Bone marrow (tissue), 2 donors: ENCODE measurements at places on chromosomes 6 and 20.

DNA sequence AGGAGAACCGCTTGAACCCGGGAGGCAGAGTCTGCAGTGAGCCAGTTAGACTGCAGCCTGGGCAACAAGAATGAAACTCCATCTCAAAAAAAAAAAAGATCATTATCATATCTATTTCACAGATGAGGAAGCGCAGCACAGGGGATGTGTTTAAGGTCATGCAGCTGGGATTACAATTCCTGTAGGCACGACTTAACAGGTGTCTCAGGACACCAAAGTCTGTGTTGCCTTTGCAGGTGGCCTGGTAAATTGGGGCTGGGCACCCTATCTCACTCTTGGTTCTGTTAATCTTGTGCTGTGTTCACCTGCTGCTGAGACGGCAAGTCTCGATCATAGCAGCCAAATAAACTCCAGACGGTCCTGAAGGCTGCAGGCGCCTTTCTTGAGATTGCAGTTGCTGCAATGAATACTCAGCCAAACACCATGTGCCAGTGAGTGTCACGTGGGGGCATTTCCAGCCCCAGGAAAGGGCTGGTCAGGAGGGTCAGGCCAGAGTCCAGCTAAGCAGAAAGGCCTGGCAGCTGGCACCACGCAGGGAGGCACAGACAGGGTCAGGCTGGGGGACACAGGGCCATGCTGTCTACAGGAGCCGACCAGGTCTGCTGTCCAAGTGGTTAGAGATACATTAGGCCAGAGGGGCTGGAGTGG lies 55.8 kb downstream of the FGD2 start:
- DNase-seq = no peak

GRCh38 chr20:46202766-46203509 lies 84.8 kb downstream of the CD40 start:
- no peak for DNase-seq

DNA sequence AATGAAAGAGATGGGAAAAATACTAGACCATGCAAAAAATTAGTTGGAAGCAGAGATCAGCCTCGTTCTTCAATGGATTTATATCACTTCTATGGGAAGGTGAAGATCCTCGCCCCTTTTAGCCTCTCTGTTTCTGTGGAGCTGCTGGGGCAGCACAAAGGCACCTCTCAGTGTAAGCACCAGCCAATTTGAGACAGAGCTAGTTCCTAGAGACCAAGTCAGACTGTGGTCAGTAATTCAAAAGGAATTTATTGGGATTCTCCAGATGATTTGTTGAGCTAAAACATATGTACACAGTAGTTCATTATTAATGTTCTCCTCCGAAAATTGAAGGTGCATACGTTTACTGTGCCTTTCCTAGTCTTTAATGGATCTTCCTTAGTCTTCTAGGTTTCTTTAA lies 42.4 kb downstream of the SCGN start:
- DNase-seq = no peak

GRCh38 chr6:96562886-96563285 lies at the start of gene FHL5:
Gene FHL5, plus strand, starts transcription at chr6:96563128. Its CDS starts 40,486 bp downstream, at chr6:96603614.
- no peak for DNase-seq

- no peak for DNase-seq
Measured at GRCh38 chr6:12313306-12313991, 23.3 kb downstream of the EDN1 start.

- DNase-seq = peak; percentile 59
Measured at GRCh38 chr6:26172608-26172968, 85.4 kb downstream of the HFE start.

- peak; percentile 45 for DNase-seq
Measured at GRCh38 chr6:33410711-33411631, at the start of gene PHF1. Gene PHF1, plus strand, starts transcription at chr6:33411014. Its CDS starts 1,250 bp downstream, at chr6:33412264.
